ENCODE measurements at places on chromosomes 16 and 17.

DNA sequence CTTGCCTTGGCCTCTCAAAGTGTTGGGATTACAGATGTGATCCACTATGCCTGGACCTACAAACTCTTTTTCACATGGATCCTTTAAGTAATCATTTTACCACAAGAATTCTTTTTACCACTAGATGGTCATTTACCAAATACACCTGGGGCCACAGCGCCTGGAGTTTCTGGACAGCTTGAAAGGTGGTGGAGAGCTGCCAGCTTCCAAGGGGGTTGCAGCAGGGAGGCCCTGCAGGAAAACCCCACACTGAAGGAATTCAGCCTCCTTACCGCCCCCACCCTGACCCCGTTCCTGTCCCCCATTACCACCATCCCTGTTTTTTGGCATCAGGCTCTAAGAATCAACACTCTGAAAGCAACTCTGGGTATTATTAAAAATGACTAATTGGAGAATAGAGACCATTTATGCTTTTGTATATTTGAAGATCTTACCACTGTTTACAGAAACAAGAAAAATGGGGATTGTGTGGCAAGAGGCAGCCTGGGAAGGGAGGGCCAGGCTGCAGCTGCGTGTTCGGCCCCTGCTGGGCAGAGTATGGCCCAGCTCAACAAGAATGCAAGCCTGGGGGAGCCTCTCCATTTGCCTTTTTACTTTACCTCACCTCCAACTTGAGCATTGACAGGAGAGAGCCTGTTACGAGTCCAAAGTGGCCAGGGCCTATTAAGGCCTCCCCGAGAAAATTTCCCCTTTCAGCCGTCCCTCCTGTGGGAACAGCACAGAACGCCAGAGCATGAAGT lies 209.9 kb downstream of the ZFHX3 start:
- no peak for DNase-seq

GRCh38 chr16:27918755-27919154 lies 144.8 kb downstream of the GSG1L start:
- no peak for DNase-seq

GRCh38 chr17:71142333-71142732 lies 973.0 kb downstream of the KCNJ2 start:
- no peak for DNase-seq

DNA sequence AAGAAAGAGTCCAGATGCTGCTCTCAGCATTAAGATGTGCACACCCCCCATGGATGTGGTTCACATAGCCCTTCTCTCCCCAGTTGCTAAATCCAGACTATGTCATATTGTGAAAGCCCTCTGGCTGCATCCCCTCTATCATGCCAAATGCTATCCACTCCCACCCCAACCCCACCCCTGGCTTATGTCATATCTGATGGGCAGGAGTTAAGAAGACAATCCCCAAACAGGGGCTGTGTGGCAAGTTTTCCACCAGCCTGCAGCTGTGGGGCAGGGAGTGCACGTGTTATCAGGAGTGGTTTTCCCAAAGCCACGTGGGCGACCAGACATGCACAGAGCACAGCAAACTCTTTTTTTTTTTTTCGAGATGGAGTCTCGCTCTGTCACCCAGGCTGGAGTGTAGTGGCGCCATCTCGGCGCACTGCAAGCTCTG lies 10.0 kb downstream of the FAM117A start:
- DNase-seq: no peak

DNA sequence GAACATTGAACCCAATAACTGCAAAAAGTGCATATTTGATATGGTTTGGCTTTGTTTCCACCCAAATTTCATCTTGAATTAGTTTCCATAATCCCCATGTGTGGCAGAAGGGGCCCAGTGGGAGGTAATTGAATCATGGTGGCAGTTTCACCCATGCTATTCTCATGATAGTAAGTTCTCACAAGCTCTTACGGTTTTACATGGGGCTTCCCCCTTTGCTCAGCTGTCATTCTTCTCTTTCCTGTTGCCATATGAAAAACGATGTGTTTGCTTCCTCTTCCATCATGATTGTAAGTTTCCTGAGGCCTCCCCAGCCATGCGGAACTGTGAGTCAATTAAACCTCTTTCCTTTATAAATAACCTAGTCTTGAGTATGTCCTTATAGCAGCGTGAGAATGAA lies 127.6 kb downstream of the CHD9NB start:
- DNase-seq: no peak

DNA sequence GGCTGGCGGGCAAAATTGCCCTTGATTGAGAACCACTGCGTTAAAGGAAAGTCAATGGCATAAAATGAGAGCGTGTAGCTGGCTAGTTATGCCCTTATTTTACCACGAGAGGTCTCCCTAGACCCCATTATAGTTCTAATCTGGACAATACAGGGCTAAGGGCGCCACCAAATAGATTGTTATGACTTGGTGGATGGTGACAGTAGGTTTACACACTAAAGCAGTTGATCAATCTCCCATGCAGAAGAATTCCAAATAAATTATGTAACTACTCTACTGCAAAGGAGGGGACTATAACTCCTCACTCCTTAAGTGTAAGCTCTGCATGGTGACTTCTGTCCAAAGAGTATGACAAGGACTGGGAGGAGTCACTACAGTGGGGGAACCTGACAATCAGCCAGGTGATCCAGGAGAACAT lies 20.4 kb upstream of the YPEL2 start:
- peak; percentile 61 for DNase-seq

- DNase-seq: no peak
Measured at GRCh38 chr16:15961060-15961511, 11.7 kb downstream of the ABCC1 start.

DNA sequence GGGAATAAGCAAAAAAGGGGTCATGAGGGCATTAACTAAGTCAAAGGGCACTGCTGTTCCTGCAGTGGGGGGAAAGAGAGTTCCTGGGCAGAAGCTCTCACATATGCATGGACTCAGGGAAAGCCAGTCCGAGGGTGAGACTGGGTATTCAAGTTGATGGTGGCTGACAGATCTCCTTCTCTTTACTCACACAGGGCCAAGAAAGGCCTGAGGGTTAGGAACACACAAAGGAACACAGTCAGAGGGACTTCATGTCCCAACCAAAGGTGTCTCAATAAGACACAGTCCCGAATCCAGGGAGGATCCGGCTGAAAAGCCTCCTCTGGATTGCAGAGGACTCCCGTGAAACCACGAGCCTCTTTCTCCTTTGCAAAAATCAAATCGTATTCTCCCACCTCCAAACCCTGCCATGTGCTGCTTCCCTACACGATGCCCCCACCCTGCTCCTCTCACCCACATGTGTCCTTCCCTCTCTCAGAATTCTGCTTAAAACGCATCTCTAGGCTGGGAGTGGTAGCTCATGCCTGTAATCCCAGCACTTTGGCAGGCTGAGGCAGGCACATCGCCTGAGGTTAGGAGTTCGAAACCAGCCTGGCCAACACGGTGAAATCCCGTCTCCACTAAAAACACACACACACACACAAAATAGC lies 23.6 kb downstream of the CUEDC1 start:
- DNase-seq: no peak

DNA sequence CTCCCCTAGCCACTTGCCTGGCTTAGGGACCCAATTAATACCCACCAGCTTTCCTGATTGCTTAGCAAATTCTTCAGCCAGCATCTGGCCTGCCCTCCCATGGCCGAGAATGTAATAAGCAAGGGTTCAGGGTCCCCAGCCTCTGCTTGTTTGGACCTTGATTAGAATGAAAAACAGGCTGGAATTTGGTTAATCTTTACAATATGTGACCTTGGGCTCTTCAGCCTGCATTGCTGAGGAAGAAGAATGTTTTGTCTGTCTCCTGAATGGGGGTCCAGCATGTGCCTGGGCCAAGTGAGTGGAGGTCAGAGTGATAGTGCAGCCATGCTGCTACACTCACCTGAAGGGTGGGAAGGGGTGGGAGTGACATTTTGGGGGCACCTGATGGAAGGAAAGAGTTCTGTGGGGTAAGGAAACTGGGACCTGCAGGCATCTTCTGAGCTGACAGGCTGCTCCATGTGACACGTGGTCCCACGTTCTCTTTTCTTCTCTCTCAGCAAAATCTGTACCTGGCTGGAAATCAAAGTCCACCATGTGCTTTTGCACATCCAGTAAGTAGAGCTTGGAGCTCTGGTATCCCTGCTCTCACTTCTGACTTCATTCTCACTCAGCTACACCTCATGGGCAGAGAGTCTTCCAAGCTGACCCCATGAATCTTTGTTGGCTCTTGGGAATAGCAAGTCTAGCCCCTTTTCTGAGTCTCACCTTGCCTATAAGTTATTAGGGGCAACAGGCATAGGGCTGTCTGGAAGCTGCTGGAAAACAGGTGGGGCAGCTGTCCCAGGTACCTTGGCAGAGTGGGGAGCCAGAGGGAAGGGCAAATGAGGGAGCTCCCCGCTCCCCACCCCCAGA lies 5.3 kb downstream of the TMEM106A start:
- no peak for DNase-seq

GRCh38 chr16:4698321-4699045 lies 5.1 kb downstream of the NUDT16L1 start:
- DNase-seq: no peak

- DNase-seq: no peak
Measured at GRCh38 chr16:83973581-83974385, 5.7 kb downstream of the NECAB2 start.

DNA sequence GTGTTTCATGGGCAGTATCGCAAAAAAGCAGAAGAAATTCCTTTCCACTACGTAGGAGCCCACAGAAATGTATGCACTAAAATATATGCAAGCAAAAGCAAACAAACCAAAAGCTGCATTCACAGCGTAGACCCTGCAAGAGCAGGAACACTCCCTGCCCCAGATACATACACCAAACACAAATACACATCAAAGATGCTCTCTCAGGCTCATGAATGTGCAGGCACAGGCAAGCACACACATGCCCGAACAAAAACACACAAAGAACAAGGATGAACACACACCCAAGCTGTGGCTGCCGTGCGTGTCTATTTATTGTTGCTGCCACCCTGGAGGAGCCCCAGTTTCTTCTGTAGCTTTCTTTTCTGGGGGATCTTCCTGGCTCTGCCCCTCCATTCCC lies 1.7 kb downstream of the NUPR1 start:
- DNase-seq: peak; percentile 38

DNA sequence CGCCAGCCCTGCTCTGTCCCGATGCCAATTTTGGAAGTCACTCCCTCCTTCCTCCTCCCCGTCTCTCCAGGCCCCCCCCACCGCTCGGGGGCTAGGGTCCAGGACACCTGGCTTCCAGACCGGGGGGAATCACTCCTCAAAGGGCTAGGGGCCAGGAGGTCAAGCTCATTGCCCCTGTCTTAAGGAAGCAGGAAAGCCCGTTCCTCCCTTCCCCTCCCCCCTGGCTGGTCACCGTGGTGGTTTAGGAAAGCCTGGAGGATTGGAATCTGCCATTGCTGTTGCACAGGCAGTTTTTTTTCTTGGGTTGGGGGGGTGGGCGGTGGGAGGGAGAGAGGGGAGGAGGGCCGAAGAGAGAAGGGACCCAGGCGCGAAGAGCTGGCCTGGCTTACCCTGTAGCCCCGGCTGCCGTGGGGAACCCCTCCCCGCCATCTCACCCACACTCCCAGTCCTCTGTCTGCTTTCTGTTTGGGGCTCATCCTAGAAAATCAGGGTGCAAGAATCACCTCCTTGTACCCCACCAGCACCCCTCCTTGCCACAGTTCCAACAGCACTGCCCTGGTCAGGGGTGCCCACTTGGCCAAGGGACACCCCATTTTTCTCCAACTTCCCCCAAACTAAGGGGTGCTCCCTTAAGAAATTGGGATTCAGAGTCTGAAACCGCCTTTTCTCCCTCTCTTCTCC lies 2.9 kb upstream of the BCL6B start:
- no peak for DNase-seq

DNA sequence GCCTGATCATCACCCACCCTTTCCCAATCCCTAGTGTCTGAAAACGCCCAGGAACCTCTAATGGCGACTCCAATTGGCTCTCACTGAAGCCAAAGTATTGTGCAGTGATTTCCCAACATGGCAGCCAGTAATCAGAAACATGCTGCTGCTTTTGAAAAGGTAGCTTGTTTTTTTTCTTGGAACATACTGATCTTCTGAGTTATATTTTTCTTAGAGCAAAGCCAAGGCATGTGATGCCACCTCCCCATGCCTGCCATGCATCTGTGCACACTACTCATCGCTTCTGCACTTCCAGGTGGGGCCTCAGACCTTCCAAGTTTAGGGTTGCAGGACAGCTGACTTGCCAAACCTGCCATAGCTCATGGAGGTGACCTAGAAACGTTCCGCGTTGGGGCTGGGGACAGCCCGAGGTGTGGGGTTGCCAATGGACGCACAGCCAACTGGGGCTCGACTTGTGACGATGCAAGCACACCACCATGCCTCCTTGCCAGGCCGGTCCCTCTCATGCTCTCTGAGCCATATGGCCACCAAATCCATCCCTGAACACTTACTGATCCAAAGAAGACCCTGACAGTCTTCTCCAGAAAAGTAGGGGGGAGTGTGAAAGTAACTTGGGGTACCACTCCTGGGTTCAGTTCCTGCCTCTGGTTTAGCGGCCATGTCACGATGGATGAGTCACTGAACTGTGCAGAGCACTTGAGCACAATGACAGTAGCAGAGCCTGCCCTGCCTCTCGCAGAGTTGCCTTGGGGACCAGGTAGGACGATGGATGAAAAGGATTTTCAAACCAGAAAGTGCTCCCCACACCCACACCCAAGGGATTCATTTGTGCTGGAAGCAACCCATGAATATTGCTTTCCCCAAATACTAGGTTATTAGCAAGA lies 155.7 kb downstream of the CCDC182 start:
- no peak for DNase-seq

GRCh38 chr17:41530062-41531048 lies 2.2 kb upstream of the KRT19 start:
- DNase-seq: no peak

- DNase-seq: no peak
Measured at GRCh38 chr17:77206158-77206956, 65.6 kb downstream of the SEC14L1 start.

DNA sequence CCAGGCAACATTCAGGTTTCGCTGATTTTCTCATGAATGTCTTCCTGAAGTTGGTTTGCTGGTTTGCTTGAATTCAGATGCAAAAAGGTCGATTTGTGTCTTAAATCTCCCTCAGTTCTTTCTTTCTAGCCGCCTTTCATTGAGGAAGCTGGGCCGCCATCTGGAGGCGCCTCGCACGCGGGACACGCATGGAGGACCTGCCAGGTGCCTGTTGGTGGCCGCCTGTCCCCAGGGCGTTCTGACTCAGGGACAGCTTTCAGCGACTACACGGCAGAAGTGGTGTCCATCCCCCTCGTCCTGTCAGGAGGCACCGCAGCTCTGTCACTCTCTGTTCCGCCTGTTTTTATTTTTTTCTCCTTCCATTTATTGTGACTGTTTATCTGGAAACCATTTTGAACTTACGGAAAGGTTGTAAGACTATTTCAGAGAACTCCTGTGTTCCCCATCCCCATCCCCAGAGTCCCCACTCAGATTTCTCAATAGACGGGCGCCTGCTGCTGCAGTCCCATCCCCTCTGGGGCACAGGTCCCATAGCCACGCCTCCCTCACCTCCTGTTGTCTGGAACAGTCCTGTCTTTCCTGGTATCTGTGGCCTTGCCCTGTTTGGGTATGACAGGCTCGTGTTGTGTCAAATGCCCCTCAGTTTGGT lies 33.2 kb downstream of the COX4I1 start:
- no peak for DNase-seq

DNA sequence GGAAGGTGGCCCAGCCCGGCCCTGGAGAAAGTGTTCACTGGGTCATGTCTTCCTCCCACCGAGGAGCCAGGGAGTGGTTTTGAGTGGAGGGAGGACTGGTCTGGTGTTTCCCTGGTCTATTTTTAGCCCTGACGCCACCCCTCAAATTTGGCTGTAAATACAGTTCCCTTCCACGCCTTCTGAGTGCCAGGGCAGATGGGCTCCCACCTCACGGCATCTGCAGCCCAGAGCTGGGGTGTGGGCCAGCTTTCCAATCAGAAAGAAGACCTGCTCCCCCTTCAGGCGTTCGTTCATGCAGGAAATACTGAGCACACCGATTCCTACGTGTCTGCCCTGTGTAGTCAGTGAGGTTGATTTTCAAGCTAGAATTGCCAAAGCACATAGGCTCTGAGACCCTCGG lies 53.7 kb downstream of the SNX20 start:
- no peak for DNase-seq

All from NCI-H526 treated with DMSO at 0.1 percent for 48 hours (cell line).